ENCODE measurements at places on chromosomes 3 and 15.

DNA sequence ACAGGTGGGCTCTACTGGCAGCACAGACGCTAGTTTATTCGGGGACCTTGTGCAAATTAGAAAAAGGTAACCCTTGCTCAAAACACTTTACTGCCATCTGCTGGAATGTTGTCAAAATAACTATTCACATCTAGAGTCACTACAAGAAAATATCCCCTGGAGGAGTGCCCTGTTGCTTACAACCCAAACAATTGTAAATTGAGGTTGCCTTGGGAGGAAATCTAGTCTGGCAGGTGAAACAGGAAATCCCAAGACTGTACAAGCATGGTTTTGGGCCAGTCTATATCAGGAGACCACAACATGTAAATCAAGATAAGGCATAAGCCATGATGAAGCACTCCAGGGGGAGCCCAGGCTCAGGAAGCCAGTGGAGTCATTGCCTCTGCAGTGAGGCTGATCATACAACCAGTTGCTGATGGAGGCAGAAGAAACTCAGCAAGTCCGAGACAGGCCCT lies 136.8 kb upstream of the ACP3 start:
- peak; percentile 56 for DNase-seq

DNA sequence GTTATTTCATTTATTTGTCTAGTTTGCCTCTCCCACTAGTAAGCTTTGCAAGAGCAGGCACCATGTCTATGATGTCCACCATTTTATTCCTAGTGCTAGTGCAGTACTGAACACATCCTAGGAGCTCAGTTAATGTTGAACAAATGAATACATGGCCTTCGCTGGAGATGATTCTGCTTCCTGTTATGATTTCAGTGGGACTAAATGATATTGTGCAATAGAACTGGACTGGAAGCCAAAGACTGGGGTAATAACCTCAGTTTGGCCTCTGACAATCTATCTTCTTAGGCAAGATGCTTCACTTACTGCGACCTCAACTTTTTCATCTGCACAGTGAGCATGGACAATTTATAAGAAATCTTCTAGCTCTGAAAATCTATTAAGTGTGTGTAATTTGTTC lies 191.3 kb downstream of the ADAMTSL3 start:
- no peak for DNase-seq

DNA sequence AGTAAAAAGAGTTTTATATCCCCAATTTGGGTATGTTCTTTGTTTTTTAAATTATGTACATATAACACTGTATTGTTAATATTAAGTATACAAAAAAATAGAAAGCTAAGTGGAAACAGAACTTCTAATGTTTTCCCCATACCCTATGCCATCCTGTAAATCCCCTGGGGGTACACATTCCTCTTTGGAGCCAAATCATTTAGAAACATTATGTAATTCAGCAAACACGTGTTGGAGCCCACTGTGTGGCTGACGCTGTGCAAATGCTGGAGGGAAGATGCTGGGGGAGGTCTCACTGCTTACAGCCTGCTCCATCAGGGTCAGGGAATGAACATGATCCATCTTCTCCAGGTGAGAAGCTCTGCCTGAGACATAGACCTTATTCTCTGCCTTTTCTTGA lies 52.8 kb downstream of the CRTC3 start:
- DNase-seq: no peak

DNA sequence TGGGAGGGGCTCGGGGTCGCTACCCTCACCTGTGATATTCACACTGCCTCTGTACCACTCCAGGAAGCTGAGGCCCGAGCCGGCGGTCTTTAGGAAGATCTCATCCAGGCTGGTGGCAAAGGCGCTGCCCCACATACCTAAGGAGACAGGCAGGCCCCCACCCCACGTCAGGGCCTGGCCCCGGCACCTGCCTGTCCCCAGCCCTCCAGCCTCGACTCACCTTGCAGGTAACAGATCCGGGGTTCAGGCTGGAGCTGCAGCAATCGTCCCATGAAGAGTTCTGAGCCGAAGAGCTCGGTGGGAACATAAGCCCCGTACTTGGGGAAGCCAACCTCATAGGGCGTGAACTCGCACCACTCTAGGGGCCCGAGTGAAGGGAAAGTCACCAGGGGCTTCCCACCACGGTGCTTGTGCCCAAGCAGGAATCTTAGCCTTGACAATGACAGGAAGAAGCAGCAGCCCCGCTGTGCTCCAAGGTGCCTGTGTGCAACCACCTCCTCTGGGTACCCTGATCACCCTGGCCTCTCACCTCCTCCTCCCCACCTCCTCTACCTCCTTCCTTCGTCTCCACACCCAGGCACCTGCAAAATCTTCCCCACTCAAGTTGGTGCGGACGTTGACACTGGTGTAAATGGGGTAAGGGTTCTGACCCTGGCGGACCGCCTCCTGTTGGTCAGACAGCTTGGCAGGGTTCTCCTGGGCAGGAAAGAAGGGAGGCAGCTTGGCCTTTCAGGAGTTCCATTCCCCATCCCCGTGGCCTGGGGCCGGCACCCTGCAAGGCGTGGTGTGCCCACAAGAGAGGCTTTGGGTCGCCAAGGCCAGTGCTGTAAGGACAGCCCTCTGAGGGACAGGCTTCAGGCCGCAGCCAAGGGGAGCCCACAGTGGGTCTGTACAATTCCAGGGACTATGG lies 10.6 kb downstream of the PLA2G4F start:
- no peak for DNase-seq

GRCh38 chr15:56964182-56964581 lies 45.7 kb downstream of the TCF12 start:
- DNase-seq: peak; percentile 11

GRCh38 chr3:58518291-58518789 lies 18.6 kb downstream of the ACOX2 start:
- no peak for DNase-seq

DNA sequence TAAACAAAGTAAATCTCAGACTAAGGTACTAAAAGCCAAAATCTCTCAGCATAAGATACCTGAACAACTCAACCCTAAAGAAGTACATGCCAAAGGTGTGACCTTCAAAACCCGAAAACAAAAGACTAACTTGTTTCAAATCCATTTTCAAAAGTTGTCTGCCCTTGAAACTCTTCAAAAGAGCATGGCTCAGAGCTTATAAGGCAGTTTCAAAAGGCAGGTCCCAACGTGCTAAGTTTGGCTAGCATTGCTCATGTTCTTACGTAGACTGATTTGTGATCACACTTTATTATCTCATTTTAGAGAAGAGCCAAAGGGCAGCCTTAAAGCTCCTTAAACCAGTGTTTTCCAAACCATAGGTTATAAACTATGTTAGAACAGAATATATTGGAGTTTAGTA lies 112.2 kb downstream of the FEZF2 start:
- no peak for DNase-seq

DNA sequence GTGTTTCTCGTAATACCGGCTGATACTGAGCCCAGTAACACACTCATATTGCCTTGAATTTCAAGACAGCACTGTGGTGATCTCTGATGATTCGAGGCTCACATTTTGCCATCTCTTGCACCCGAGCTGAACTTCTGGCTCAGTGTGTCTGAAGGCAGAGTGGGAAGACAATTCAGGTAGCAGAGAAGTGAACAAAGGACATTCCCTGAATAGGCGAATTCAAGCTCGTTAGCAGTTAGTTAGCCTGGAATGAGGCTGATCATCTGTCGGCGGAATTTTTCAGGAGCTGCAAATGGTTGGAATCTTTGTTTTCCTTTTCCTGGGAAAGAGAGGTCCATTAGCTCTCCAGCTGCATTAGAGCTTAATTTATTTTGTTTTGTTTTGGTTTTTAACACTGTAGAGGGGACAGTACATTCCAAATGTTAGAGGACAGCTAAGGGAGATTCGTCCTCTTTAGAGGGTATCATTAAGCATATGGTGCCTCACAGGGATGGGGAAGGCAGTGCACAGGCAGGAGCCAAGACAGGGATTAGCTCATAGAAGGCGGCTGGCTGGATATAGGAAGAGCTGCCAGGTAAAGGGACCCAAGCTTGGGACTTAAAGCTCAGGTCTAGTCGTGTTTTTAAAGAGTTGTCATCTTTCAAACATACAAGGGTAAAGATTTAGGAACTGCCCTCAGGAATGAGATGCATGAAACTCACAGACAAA lies 119.7 kb upstream of the DLG1 start:
- no peak for DNase-seq

GRCh38 chr3:20336572-20336971 lies 150.6 kb upstream of the SGO1 start:
- no peak for DNase-seq

DNA sequence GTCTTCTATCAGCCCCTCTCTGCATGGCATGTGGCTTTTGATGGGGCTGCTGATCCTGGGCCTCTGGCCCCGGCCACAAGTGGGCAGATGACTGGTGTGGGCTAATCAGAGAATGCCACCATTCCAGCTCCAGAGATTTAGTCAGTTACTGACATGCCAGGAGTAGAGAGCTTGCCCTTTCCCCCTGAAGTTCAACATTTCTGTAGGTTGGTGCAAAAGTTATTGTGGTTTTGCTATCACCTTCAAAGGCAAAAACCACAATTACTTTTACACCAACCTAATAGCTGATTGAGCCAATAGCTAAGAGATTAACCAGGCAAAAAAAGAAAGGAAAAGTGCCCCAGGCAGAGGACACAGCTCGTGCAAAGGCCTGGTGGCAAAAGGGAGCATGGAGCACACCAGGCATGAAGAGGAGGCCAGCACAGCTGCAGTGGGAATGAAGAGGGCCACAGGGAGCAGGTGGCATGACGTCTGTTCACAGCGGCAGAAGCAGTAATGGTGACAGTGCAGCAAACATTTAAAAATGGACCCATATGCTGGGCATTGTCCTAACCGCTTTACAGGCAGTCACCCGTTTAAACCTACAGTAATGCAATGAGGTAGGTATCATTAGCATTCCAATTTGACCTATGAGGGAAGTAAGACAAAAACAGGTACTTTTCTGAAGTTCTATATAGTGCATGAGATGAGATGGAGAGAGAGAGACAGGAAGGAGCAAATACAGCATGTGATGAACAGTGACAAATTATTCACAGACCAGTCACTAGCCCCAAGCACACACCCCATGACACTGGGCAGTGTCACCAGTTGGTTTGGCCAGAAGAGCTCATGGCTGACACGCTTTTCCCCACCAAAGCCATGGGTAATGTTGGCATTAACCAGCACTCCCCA lies 373.0 kb upstream of the PROK2 start:
- DNase-seq: no peak

DNA sequence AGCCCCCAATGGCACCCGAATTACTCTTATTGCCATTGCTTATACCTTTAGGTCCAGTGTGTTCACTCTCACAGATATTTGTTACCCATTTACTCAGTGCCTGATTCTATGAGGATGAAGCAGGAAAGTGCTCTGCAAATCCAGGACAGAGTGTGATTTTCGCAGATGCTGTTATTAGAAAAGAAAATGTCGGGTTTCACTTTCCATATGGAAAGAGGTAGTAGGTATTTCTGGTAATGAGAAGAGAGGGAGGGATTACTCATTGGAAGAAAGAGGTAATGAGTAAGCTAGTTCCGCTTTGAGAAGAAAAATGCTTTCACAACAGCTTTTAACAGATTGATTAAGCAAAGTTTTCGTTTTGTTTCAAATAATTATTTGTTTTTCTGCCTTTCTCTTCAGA lies 336.3 kb upstream of the CFAP20DC start:
- no peak for DNase-seq

GRCh38 chr3:77146004-77146403 lies 106.1 kb downstream of the ROBO2 start:
- no peak for DNase-seq

DNA sequence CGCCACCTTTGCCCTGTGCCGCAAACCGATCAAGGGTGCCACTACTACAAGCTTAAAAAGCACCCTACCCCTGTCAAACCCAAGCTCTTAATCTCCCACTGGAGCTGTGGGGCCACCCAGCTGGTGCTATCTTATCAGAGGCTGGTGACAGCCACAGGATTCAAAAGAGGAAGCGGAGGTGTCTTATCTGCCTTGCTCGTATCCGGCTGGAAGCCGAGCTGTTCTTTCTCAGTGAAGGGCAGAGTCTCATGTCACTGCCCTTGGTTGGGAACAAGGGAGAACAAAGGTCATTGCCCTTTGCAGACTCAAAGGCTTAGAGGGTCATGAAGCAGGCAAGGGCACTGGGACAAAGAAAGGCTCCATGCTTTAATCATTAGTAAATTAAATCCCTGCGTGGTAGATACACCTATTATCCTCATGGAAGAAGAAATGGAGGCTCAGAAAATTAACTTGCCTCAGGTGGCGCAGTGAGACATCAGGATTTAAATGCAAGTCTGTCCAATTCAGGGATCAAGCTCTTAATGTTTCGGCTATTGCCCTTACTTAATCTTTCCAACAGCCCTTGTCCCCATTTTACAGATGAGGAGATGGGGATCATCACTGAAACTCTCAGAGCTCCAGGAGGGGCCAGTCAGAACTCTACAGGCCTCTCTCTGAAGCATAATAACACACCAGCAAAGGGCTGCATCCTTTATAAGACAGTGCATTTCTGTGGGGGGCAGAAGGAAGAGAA lies 360.0 kb upstream of the PROK2 start:
- no peak for DNase-seq

DNA sequence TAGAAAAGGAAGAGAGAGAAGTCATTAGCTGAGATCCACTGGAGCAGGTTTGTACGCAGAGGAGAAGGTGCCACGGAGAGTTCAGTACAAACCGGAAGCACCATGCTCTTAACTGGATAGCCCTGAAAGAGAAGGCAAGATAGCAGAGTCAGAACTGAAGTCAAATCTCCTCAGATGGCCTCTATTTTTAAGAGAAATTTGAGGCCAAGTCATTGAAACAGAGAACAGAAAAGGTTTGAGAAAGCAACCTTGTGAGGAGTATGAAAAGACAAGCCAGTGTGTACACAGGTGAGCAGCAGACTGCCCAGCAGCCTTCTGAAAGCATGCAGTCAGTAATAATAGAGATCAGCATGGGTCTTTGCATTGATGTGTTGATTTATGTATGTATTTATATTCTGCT lies 66.1 kb upstream of the SPRED1 start:
- DNase-seq: no peak

DNA sequence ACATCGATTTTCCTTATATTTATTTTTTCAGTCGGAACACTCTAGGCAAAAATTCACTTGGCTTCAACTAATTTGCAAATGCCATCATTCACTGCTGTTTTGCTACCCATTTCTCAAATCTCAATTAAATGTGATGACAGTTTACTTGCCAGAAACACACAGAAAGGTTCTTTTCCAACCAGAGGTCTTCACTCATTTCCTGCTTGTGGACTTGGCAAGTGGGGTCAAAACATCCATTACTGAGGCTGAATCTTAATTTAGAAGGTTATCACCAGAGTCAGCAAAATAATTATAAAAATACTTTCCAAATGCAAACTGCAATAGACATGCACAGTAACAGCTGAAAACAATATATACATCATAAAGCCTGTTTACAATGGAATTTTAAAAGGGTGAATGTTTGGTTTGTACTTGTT lies 625.4 kb upstream of the TBL1XR1 start:
- DNase-seq: no peak

- DNase-seq: peak; percentile 40
Observed at GRCh38 chr15:73941044-73941443, 14.8 kb downstream of the LOXL1 start.

GRCh38 chr3:197989651-197990050 lies 29.6 kb downstream of the LMLN start:
- no peak for DNase-seq

GRCh38 chr3:132900481-132900880 lies 137.7 kb upstream of the TMEM108 start:
- DNase-seq: no peak
